ENCODE measurements at places on chromosomes 5 and 9.
A peak's percentile ranks its signal among the peaks of the same experiment; 100 is the strongest.

DNA sequence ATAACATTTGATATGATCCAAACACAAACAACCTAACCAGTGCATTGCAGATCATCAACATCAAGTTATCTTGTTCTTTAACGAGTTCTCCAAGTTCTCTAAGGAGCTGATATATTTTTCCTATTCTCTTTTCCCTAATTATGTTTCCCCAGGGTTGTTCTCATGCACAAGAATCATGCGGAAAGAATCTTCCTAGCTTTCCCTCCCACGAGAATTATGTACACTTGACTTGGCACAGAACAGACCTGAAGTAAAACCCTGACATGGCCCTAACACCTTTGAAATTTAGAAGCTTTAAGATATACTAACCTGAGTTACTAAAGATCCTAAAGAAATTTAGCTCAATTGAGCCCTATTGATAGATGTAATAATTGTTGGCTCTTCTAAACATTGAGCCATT, 110.7 kb upstream of the FST start:
- no peak for DNase-seq

DNA sequence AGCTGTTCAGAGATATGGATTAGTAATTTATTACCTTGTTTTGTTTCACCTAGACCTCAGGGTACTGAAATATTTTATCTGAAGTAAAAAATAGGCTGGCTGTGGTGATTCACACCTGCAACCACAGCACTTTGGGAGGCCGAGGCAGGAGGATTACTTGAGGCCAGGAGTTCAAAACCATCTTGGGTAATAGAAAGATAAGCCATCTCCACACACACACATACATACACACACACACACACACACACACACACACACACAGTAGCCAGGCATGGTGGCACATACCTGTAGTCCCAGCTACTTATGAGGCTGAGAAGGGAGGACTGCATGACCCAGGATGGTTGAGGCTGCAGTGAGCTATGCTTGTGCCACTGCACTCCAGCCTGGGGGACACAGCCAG, 3.7 kb downstream of the ANXA2R start:
- DNase-seq = no peak

DNA sequence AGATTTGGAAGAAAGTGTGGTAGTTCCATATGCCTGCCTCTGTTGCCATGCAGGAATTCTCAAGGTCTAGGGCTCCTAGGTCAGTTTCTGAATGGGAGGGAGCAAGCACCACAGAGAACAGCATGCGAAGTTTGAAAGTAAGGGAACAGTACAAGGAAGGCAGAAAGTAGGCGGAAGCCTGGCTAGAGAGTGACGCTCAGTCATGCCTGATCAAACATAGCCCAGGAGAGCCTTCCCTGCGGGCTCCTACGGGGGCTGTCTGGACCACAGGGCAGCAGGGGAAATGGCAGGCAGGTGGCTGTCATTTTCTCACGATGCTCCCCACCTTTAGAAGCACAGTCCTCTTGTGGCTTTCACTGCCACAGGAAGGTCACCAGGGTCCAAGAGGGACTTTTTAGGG, 12.8 kb upstream of the STC2 start:
- no peak for DNase-seq

GRCh38 chr5:82622711-82623514, 344.8 kb upstream of the RPS23 start:
- no peak for DNase-seq

DNA sequence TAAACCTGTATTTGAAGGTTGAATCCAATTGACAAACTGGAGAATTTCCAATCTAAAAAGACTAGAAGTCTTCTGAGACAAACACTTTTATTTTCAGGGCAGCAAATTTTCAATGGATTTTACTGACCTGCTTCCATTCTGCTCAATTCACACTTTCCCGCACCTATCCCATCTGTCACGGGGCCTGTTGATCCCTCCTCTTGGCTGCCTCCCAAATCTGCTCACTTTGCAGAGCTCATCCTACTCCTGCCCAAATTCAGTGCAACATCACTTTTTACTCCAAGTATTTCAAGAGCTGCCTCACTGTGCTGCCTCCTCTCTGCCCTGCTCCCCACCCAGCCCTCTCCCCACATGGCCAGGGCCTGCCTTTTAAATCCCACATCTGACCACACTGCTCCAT, 35.1 kb downstream of the GOLM1 start:
- DNase-seq = no peak

DNA sequence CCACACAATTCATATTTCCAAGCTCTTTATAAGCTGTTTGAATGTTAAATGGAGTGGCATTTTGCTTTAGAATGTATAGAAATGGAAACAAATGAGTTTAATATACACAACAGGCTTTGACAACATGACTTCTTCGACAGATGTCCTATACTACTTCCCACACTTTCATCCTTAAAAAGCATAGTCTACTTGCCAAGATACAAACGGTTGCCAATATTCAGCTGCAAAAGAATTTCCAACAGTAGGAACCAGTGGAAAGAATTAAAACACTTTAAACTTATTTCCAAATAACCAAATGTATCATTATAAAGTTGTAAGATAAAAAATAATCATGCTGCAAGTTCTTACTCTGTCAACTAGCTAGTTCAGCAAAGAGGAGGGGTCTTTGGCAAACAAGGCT, 456.4 kb downstream of the PDE4D start:
- no peak for DNase-seq

DNA sequence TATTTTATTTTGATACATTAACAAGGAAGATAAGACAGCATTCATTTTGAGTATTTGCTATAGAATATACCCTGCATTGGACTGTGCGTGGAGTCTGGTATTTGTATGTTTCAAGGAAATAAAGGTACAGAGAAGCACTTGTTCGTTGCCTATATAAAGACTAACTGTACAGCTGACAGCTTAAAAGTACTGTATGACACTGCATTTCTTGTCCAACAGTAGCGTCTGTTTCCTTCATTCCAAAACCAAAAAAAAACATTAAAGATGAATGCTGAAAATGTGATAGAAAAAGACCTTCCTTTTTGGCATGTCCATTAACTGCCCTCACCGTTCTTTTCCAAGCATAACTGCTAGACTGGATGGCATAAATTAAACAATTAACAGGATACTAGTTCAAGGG, 15.3 kb downstream of the TNFAIP8 start:
- DNase-seq = no peak

DNA sequence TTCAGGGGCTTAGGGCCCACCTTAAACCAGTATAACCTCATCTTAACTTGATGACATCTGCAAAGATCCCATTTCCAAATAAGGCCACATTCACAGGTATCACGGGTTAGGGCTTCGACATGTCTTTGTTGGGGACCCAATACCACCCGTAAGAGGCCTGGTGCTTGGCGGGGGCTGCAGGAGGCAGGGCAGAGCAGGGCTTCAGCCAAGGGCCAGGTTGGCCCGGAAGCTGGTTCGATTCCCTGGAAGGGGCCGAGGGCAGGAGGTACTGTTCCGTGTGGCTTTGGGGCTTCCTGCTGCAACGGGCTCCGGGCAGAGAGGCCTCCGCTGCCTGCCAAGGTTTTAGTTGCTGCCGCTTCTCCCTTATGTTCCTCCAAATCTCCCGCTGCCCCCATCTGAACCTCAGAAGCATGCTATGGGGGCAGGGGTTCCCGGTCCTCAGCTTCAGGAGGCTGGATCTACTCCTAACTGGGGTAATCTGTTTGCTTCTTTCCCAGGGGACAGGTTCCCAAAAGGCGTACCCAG, 29.8 kb downstream of the MED10 start:
- no peak for DNase-seq

- DNase-seq = no peak
These were observed 61.3 kb upstream of the HSPA9 start for GRCh38 chr5:138636398-138636944.

GRCh38 chr9:125258160-125258785, 3.4 kb upstream of the GAPVD1 start:
- DNase-seq = no peak

DNA sequence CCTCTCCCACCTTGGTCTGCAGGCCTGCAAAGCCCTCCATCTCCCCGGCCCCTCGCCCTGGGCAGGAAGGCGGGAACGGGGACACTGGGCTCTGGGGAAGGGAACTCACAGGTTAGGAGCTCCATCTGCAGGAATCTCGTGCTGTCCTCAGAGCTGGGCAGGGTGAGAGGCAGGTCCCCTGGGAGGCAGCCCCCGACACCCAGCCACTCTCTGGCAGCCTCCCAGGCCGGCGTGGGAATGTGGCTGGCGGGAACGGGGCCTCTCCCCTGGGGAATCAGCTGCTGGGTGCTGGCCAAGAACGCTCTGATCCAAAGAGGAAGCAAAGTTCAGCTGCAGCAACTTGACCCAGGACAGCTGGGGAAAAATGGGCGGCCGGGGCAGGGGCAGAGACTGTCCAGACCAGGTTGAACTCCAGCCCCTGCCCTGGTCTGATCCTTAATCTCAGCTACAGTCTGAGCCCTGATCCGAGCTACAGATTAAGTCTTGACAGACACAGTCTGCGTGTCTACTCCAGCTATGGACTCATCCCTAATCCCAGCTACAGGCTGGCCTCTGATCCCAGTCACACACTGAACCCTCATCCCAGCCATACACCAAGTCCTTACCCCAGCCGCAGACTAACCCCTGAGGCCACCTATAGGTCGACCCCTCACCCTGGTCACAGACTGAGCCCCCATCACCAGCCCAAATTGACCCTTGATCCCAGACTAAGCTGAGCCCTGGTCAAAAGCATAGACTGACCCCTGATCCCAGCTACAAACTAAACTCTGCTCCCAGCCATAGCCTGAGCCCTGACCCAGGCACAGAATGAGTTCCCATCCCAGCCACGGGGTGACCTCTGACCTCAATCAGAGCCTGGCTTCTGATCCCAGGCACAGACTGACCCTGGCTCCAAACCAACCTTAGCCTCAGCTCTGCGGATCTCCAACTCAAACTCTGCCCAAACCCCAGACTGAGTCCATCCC, 37.3 kb upstream of the EGFL7 start:
- DNase-seq = peak; percentile 42

DNA sequence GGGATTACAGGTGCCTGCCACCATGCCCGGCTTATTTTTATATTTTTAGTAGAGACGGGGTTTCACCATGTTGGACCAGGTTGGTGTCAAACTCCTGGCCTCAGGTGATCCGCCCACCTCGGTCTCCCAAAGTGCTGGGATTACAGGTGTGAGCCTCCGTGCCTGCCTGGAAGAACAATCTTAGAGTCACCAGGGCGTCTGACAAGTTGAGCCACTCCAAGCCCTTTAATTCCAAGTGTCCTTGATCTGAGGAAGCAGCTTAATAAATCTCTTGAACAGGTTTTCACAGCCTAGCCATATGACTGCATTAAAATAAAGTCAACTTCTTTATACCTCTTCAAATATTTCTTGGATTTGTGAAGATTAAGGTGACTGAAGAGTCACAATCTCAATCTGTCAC, 31.5 kb downstream of the SLC44A1 start:
- no peak for DNase-seq

DNA sequence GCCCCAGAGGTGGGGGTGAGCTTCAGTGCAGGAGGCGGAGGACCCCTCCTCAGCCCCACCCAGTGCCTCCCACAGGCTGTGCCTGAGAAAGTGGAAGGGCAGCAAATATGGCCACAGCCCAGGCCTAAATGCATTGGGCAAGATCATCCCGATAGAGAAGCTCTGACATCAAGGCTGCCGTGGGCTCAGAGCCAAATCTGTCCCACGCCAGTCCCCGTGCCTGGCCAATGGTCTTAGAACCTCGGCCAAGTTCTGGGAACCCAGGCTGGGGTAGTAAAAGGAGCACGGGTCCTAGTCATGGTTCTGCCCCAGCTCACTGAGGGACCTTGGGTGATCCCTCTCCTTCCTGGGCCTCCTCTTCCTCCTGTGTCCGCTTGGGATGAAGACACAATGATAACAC, 27.7 kb upstream of the TNIP1 start:
- DNase-seq = no peak

DNA sequence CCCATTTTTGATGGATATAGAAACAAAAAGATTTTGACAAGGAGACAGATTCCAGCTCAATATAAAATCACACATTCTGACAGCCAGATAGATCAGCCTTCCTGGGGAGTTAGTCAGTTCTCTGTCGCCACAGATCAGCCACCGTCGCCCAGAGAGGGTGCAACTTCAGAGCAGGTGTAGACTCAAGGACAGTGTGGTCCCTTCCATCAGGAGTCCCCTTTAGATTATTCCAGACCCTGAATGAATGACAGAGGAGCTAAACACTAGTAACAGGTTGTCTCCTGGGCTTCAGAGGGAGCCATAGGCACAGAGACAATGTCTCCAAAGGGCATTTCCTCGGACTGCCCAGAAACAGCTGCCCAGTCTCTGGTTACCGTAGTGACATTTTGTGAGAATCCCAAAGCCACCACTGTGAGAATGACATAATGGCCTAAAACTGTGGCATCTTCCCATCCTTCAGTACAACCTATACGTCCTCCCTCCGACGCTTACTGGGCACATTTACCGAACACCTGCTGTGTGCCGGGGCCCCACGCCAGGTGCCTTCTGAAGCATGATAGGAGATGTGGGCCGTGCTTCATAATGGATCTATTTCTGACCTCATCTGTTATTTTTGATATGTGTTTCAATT, 47.4 kb upstream of the SLC2A8 start:
- DNase-seq = no peak

DNA sequence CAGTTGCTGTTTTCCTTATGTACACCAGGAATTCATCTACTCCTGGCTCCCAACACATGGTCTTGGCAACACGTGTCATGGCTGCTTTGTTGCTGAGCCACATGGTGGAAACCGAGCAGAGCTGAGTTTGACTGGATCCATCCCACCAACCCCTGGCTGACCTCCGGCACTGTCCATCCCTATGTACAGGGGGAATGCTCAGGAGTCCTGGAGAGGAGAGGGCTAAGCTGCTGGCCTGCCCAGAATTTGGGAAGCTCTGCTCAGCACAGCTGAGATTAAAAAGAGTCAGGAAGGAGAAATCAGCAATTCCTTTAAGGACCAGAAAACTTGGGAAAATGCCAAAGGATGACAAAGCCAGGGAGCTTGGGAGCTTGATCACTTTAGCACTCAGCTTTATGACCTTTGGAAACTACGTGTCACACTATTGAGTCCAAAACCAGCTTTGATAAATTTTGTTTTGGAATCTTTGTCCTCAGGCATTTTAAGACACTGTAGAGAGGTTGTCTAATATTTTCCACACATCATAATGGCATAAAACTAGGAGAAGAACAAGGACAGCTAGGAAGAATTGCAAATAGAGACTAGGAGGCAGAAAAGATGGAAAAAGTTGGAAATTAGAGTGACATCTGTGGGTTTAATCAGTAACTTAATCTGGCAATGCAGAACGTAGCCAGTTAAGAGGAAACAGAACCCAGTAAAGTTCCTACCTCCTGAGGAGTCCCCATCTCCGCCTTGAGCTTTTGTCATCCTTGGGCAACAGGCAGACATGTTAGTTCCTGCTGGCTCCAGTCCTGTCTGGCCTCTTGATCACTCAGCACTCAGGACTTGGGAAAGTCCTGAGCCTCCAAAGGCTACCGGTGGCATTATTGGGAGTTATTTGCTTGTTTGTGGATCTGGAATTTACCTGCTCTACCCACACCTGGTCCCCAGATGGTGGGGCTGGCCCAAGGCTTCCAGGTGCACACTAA, 62.5 kb upstream of the PLPP1 start:
- peak; percentile 49 for DNase-seq

- no peak for DNase-seq
These were observed 77.5 kb downstream of the GNAQ start for GRCh38 chr9:77954013-77954665.

GRCh38 chr5:127070243-127070642, 3.1 kb downstream of the C5orf63 start:
- no peak for DNase-seq

GRCh38 chr9:128669786-128670185, 13.1 kb upstream of the DYNC2I2 start:
- DNase-seq = no peak

- DNase-seq = no peak
These were observed 2.5 kb upstream of the LPCAT1 start for GRCh38 chr5:1526190-1526631.

Measured in HT1080 (cell line).